RCC 7860 (cell line): ENCODE measurements at places on chromosomes 4 and X.
A peak's percentile ranks its signal among the peaks of the same experiment; 100 is the strongest.

- no peak for DNase-seq
These were observed 11.4 kb downstream of the BANK1 start for GRCh38 chr4:101801958-101802357.

- DNase-seq: no peak
These were observed 25.0 kb upstream of the MTHFD2L start for GRCh38 chr4:74132944-74133343.

- DNase-seq: no peak
These were observed 247.4 kb upstream of the HAND2 start for GRCh38 chr4:173777421-173777820.

GRCh38 chrX:76802708-76803107 is 375.2 kb downstream of the MAGEE1 start:
- no peak for DNase-seq

- no peak for DNase-seq
These were observed 127.8 kb downstream of the DDX53 start for GRCh38 chrX:23127586-23127985.

GRCh38 chr4:10629394-10629793 is 55.2 kb downstream of the CLNK start:
- no peak for DNase-seq

DNA sequence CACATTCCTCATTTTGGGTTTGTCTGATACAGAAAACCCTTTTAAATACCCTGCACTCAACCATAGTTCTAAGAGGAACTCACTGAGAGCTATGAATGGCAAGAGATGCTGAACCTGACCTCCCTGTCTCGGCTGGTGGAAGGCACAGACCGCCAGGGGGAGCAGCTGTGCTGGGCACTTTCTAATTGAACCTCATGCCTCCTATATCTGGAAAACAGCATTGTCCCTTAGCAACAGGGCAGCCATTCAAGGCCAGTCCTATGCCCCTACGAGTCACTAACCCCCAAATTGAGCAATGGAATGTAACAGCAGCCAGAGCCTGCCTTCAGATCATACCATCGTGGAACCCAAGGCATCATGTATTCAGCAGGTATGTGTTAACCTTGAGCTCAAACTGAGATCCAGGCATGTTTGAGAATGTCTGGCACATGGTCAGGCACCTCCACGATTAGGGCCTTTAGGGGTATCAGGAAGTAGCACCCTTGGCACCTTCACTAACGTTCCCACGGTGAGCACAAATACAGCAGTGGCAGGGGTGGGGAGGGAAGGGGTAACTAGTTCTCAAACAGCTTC is 5.1 kb downstream of the USP27X start:
- peak; percentile 25 for DNase-seq

DNA sequence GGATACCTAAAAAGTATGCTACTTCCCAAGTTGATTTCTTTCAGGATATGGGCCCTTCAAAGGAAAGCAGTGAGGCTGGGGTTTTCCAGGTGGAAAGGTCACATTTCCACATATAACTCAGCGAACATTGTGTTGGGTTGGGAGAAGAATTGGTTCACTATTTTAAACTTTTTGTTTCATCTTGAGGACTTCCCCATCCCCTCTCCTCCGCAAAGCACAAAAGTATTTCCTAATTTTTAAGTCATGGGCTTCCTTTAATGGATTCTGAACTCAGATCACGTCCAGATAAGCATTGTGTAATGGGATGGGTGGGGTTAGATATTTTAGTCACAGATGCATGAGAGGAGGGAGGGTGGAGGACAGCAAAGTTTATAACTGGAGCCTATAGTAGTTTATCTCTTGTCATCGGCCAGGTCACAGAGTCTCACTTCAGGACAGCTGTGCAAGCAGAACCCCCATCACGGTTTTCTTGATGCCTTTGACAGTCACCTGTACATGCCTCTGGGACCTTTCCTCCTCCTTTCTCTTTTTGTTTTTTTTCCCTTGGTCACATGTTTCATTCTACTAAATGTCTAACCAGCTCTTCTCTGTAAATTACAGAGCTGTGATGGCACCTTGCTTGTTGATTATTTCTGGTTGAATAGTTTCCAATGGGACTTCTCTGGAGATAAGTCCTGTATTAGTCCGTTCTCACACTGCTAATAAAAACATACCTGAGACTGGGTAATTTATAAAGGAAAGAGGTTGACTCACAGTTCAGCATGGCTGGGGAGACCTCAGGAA is 115.4 kb downstream of the PTTG2 start:
- DNase-seq: no peak

DNA sequence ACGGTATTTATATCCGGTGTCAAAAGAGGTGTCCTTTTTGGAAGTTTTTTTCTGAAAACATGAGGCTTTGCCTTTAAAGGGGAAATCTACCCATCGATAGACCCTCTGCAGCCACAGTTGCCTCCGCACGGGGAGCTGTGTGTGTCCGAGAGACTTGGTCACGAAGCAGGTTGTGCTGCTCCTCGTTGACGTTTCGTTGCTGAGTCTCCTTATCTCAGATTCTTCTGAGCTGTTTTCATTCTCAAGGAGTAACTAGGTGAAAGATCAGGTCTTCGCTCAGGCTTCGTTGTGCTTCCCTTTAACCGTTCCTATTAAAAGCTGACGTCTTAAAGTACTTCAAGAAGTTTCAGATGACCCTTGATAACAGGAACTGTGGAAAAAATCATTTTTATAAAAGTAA is 23.8 kb downstream of the TRMT44 start:
- DNase-seq: no peak

DNA sequence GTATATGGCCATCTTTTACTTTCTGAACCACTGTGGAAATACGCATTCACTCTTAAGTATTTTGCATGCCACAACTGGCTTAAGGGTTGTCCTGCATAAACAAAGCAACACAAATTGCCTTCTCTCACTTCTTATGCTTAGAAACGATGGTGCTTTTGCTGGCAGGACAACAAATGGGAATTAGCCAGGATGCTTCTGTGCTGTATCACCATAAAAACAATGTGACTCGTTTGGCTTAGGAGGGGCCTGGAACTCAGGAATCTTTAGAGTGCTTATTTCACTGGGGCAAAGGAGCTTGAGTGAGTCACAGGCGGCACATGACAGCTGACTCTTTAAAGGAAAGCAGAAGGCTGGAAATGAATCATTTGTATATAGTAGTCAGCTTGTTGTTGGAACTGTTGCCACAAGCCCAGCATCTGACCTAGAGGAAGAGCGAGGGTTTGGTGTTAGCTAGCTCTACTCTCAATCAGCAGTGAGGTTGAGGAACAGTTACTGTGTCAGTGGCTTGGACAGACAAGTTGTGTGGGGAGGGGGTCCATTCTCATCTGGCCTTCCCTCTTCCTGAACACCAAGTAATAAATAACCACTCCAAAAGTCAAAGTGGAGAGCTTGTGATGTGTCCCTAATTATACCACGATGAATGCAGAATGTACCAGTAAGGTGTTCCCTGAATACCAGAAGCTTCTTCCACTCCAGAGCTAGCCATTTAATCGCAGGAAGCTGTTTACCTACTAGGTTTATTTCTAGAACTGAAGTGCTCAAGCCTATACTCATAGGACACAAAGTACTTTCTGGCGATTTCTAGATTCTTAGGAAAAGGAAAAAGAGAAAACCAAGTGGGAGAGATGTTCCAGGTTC is 293.1 kb downstream of the CAMK2D start:
- DNase-seq: peak; percentile 93

GRCh38 chrX:10341309-10341708 is 184.5 kb downstream of the CLCN4 start:
- no peak for DNase-seq

DNA sequence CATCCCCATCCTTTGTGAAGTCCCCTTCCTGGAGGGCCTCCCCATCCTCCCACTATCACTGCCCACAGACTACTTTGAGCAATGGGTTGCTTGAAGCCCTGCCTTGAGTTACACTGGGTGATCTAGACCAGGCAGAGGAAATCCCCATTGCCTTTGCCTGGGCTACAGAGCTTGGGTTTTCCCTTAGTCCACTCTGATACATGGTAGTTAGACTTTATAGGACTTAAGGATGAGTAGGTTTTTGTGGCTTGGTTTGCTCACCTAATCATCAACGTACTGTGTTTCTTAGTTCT is 56.6 kb downstream of the TMEM131L start:
- no peak for DNase-seq

DNA sequence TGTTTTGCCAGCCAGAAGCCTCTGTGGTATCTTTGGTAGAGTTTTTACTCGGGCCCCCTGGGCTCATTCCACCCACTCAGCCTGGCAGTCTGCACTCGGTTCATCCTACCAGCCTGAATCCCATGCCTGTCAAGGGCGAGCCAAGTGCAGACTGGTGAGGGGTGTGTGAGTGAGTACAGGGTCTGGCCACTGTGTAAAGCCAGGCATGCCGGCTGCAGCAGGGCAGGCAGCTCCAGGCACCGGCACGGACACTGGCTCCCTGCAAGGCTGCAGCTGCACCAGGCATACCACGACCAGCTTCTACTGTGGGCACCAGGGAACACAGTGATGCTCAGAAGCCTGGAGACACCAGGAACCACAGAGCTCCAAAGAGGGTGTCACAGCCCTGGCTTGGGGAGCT is 194.0 kb upstream of the GALNT7 start:
- no peak for DNase-seq

GRCh38 chr4:82372517-82373485 is 990 bp downstream of the HNRNPD start:
- DNase-seq: peak; percentile 72

DNA sequence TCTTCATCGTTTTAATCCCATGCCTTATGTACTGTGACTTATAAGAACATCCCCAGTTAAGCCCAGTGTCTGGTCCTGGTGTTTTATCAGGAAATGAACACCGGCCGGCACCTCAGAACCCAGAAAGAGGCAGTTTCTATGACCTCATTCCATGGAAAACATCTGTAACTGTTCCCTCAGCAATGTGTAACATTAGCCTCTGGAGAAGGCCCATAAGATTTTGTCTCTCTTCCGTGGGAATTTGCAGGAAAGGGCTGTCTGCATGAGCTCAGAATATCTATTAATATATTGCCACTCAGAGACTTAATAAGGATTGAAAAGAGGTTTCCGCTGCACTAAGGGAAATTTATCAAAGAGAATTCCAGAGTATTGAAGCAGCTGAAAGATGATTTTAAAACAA is 3.1 kb upstream of the TCEANC start:
- no peak for DNase-seq

GRCh38 chr4:163251204-163251603 is 81.2 kb downstream of the NPY1R start:
- DNase-seq: no peak

DNA sequence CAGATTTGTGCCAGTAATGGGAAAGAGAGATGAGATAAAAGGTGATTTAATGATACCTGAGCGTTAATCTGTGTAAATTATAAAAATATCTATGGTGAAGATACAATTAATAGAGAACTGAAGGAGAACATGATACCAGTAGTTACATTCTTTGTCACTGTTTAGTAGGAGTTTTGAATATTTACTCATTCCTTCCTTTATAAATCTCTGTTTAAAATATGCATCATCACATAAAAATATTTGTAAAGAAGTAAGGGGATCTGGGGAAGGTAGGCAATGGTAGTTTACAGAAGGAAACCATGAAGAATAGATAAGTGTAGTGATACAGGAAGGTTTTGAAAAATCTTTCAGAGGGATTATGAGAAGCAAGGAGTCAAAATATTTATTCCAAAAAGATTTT is 190.6 kb upstream of the PCDH18 start:
- DNase-seq: no peak

DNA sequence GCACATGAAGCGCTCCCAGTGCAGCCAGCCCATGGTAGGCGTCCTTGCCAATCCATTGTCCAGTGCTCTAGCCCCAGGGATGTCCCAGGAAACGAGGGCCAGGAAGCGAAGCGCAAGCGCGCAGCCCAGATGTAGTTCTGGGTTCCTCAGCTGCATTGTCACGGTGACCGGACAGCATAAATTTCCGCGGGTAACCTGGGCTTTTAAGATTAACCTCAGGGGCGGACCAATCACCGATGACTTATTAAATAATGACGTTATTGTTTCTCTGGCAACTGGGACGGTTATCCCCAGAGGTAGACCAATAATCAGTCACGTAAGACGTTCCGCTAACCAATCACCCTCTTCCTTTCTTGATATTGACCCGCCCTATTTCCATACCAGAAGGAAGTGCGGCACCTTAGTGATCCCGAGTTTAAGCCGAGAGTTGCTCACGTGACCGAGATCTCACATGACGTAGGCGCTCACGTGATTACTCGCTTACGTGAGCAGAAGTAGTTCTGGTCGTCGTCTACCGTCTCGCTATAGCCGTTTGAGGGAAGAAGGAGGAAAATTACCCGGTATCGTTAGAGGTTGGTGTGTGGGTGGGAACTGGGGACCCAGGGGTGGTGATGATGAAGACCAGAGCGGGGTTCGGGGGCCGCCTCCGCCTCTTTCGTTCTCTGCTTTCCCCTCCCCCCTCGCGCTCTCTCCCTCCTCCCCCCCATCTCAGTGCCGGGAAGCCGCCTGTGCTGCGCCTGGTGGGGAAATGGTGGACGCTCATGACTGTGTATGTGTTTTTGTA is at the start of the genes GLA and HNRNPH2:
GLA (minus strand) TSS at position 178 of the 784 bp plus-strand sequence; CDS start at position 156, 22 bp downstream.
HNRNPH2 (plus strand) TSS at position 475 of the 784 bp plus-strand sequence. CDS start 3,767 bp downstream, outside the sequence.
- DNase-seq: peak; percentile 97

DNA sequence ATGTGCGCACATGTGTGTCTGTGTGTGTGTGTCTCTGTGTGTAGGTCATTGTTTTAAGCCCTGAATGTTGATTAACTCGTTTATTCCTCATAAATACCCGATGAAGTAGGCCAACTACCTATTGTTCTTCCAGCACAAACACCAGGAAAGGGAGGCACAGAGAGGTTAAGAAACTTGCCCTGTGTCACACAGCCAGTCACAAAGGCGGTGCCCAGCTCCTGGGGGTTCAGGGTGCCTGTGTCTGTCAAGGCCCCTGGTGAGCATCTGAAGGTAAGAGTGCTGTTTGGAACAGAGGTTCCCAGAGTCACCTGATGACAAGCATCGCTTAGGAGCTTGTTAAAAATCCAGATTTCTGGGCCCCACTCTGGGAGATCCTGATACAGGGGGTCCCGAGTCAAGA is 18.0 kb upstream of the SH3TC1 start:
- no peak for DNase-seq

DNA sequence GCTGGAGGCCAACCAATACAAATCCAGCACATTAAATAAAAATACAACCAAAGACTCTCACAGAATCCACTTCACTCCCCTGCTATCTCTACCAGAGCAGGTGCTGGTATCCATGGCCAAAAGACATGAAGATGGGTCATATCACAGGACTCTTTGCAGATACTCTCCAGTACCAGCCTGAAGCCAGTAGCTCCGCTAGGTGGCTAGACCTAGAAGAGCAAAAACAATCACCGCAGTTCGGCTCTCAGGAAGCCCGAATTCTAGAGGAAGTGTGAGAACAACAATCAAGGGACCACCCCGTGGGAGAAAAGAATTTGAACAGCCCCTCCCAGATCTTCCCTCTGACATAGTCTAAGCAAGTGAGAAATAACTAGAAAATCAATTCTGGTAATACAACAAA is 20.2 kb downstream of the CLIC2 start:
- DNase-seq: no peak

GRCh38 chrX:56782791-56783449 is 53.9 kb downstream of the NBDY start:
- no peak for DNase-seq

GRCh38 chr4:16155528-16156169 is 70.6 kb downstream of the TAPT1 start:
- DNase-seq: no peak

- no peak for DNase-seq
These were observed 58.9 kb downstream of the TLR10 start for GRCh38 chr4:38723726-38724474.

GRCh38 chr4:181503687-181504390 is 739.4 kb upstream of the TENM3 start:
- DNase-seq: no peak

- no peak for DNase-seq
These were observed 37.5 kb downstream of the PGRMC1 start for GRCh38 chrX:119273420-119274192.
